Central memory CD4-positive, alpha-beta T cell (primary cell): ENCODE measurements at places on chromosomes 1 and 21.

DNA sequence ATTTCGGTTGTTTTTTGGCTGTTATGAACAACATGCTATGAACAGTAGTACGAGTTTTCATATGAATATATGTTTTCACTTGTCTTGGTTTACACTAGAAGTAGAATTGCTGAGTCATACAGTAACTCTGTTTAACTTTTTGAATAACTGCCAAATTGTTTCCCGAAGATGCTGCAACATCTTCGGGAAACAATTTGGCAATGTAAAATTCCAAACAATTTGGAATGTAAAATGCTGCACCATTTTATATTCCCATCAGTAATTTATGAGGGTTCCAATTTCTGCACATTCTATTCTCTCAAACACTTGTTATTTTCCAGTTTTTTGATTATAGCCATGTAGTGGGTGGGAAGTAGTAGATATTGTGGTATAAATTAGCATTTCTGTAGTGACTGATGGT, 11.6 kb downstream of the PCBP3 start:
- no peak for DNase-seq

DNA sequence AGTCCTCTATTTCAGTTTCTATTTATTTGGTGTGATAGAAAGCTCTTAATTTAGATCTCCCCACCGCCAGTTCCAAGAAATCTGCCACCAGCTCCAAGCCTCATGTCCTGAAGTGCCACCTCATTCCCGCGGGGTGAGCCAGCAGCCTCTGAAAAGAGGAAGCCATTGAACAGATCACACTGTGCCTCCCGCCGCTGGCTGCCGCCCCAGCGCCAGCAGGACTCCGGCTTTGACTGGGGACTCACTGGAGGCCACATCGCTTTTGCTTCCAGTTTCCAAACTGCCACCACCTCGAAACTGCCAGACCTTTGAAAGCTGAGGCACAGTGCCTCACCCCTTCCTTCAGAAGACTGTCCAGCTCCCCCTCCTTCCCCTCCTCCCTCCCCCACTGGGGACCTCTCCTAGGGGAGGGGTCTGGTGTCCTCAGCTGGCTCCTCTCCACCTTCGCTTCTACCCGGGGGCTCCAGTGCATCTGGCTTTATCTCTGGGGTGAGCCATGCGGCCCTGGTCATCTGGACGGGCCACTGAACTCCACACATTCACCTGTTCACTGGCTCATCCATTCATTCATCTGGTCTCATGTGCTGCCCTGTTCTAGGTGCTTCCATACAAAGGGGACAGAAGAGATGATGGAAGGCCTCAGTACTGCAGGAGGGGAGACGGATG, 58.9 kb downstream of the VPS26C start:
- no peak for DNase-seq

DNA sequence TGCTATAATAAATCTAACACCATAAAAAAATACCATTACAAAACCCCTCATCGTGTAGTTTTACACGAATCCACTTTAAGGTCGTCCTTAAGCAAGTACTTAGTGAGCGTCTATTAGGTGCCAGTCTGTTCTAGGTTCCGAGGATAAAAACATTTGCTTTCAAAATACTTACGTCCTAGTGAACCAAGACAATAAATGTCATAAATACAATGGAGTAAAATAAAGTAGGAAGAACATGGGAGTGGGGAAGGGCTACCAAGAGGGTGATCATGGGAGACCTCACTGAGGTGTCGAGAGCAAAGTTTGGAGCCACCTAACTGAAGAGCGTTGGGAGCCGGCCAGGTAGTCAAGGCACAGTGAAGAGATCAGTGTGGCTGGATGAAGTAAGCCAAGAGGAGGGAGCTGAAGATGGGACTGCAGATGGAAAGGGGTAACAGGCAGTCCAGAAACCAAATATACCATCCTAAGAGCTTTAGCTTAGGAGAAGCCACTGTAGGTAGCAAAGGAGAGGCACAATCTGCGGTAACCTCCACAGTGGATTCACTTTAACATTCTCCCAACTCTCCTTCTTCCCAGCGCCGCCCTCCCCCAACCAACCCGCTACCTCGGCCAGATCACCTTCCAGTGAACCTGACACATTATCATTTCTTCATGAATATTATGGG, 684 bp downstream of the LTN1 start:
- no peak for DNase-seq

GRCh38 chr1:34066981-34067603, 97.9 kb downstream of the CSMD2 start:
- no peak for DNase-seq

GRCh38 chr1:32220746-32221580, 1.2 kb downstream of the TMEM234 start:
- no peak for DNase-seq

- DNase-seq = no peak
These were observed 74.2 kb downstream of the SIM2 start for GRCh38 chr21:36773117-36773516.

DNA sequence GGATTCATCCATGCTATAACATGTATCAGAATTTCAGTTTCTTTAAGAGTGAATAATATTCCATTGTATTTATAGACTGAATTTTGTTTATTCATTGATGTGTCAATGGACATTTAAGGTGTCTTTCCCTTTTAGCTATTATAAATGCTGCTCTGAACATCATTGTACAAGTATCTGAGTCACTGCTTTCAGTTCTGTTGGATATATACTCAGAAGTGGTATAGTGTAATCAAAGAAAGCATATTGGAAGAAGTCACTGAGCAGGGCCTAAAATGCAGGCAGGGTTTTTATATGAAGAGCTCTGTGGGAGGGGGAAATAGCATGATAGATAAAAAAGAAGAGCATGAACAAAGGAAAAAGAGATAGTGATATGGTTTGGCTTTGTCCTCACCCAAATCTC, 22.5 kb downstream of the TYW3 start:
- no peak for DNase-seq

- DNase-seq = no peak
These were observed 1.7 kb upstream of the ZNF691 start for GRCh38 chr1:42844592-42845140.

DNA sequence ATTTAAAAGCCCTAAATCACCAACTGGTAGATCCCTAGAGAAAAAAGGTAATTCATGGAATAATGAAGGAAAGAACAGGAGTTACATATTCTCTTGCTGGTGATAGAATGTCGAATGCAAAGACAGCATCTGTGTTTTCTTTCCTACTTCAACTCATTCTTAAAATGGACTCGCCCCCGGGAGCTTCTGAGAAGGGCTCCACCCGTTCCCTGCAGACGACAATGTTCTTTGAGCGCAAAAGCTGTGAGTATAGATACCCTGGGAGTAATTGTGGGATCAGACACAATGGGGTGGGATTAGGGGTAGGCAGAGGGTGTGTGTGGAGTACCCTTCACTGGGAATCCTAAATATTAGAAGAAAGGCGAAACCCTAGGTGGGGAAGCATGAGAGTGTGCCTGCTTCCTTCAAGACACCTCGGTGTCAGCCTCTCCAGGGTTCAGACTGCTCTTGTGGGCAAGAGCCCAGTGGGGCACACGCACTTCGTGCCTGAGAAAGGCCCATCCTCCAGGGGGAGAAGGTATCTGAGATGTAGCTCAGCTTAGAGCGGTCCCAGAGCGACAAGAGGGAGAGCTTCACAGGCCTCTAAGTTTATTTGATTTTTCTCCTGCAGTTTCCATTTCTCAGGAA, 123.3 kb upstream of the DPYD start:
- no peak for DNase-seq

- no peak for DNase-seq
These were observed 26.3 kb downstream of the HUNK start for GRCh38 chr21:31898933-31899630.

DNA sequence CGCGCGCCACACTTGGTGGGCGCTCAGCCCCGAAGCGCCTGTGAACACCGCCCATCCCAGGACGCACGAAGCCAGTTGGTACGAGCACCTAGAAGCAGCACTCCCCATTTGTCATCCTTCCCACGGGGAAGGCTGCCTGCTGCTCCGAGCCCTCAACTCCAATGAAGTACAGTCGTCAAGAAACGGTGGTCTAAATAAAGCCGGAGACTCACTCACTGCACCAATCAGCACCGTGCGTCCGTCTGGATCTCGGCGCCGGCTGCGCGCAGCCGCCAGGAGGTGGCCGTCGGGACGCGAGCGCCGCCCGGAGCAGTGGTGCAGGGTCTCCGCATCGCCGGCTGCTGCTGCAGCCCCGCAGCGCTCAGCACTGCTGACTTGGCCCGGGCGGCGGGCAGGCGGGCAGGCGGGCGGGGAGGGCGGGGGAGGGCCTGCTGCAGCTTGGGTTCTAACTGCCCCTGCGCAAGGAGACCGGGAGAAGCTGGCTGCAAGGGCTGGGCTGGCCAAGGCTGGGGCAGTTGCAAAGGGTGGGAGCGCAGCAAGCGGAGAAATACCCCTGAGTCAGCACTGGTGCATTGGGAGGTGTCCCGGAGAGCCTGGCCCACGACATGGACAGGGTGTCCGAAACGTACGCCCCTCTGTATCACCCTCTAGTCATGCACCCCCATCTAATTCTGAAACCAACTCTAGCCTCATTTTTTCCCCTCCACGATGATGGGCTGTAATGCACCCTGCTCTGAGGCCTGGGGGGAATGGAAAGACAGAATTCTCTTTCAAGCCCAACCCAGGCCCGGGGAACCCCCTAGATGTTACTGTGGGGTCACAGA, 35.8 kb upstream of the H6PD start:
- no peak for DNase-seq

DNA sequence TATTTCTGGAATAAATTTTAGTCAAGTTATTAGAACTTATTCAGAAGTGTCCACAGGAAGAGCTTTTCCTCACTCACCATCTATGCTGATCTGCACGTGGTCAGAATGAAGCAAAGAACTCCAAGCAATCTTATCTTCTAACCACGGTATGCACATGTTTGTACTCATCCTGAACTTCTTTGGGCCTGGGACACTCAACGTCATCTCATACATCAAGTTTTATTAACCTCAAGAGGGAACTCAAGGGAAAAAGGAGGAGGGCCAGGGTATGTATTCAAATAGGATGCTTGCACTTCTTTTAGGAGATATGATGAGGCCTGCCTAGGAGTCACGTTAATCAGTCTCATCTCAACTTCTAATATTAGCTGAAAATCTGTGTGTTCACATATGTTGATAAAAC, 142.5 kb downstream of the C1orf94 start:
- DNase-seq = no peak
